ENCODE measurements at places on chromosomes 12 and 14.

DNA sequence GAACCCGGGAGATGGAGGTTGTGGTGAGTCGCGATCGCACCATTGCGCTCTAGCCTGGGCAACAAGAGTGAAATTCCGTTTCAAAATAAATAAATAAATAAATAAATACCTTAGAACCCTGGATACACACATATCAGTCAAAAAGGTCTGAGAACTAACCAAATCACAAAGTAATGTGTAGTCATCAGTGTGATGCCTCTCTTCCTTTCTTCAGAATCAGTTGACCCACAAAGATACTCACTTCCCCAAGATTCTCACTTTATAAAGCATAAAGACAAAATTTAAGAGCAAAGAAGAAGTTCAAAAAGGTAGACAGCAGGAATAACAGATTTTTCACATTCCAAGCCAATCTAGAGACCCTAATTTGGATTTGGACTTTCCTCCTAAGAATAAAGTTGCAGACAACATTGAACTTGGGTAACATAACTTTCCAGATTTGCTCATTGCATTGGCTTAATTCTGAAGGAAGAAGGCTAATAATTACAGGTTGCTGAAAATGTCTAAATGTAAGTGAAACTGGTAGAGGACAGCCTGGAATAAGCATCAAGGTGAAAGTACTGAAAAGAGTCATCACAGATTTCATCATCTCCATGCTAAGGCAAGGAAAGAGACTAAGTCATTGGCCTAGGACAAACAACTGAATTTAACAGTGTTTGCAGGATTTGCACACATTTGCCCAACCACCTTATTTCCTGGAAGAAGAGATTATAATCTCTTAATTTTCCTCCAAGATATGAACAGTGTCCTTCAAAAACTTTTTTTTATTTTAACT lies 17.4 kb downstream of the TMED10 start:
- no peak for DNase-seq

DNA sequence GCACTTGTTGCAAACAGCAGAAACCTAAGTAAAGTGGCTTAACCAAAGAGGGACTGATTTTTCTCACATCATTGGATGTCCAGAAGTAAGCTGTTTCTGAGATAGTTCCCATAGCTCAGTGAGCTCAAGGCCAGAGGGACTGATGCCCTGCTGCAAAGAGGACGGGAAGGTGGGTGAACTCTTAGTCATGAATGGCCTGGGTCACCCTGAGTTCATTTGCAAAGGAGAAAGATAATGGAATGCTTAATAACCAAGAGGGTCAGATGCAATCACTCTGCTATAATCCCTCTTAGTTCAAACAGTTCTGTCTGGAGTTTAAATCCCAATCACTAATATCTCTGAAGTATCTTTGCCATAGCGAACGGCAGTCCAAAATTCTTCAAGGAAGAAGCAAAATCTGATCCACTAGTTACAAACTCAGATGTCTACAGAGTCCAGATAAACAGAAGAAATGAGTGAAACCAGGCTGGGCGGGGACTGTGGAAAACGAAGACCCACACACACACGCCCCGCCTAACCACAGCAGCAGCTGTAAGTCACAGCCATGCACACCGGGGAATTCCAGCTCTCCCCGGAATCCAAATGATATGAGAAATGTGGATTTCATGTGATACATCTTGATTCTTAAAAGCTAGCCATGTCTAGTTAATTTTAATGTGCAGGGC lies 289.5 kb downstream of the TMEM132D start:
- DNase-seq, result no peak

DNA sequence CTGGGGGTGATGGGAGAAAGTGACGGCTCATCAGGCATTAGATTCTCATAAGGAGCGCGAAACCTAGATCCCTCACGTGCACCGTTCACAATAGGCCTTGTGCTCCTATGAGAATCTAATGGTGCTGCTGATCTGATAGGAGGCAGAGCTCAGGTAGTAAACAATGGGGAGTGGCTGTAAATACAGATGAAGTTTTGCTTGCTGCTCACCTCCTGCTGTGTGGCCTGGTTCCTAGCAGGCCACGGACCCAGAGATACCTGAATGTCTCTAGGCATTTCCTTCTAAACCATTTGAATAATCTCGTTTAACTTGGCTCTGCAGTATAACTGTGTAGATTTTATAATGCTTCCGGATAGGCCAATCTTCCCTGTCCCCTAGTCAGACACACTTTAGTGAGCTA lies 13.0 kb downstream of the TBC1D30 start:
- no peak for DNase-seq

DNA sequence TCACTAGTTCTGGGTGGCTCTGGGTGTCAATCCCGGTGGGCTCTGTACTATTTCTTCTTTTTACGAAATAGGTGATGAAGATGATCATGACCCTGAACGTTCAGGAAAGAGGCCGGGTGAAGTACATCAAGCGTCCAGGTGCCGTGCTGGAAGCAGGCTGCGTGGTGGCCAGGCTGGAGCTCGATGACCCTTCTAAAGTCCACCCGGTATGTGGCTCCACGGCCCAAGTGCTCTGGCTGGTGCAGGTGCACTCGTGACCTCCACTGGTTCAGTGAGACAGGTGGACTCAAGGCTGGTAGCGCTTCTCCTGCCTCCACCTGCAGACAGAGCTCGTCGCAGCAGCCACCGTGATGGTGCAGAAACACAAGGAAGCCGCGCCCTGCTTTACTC lies 85.1 kb downstream of the ACACB start:
- no peak for DNase-seq

DNA sequence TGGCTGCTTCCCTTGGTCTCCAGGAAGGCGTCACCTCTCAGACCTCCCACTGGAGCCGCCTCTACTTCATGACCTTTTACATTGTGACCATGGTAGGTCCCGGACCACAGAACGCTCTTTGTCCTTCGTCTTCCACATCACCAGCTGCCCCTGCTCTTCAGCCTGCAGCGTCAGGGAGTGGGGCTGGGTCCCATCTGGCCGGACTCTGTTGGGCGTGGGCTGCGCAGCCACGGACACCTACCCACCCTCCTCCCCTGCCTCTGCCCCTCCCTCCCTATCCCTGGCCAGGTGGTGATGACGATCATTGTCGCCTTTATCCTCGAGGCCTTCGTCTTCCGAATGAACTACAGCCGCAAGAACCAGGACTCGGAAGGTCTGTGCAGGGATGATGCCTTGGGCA lies 43.3 kb downstream of the SLC8B1 start:
- no peak for DNase-seq

GRCh38 chr12:13093848-13094220 lies 9.6 kb downstream of the GSG1 start:
- DNase-seq, result no peak

- DNase-seq, result no peak
Observed at GRCh38 chr12:56107242-56107641, 2.9 kb downstream of the PA2G4 start.

DNA sequence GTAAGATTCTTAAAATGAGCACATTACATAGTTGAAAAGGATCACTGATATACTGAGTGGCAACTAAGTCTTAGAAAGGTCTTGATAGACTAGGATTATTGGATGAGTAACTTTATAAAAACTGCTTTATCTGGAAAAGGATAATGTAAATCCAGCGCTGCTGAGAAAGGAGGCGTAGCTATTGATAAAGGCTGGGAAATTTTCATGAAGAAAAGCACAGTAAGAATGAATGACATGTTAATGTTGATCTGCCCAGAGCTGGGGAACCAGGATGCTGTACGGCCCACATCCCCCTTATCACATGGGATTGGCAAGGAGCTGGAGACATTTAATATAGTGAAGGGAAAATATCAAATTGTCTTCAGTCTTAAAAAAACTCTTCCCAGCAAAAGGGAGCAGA lies 174.0 kb downstream of the APAF1 start:
- DNase-seq, result no peak

GRCh38 chr12:123384994-123385376 lies 1.1 kb downstream of the KMT5A start:
- DNase-seq, result no peak

DNA sequence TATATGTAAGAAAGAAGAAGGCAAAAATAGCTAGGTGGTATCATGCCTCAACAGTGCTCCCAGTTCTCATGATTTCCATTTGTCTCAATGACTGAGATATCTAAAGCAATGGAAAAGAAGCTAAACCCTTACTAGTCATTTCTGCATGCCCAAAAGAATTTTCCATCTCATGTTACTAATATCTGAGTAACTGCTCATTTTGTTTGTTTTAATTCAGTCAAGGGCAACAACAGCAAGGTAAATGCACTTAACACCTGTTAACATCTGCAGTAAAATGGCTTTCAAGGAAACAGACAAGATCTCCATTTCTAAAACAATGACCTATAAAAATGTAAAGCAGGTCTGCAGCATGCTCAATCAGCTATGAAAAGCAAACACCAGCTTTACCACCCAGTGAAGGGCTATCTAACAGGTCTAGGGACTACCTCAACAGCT lies 19.4 kb upstream of the SELPLG start:
- DNase-seq, result no peak
